ENCODE measurements at places on chromosomes 2 and 18.

GRCh38 chr2:177187631-177188312 lies 24.8 kb upstream of the HNRNPA3 start:
- DNase-seq, result no peak

- DNase-seq, result no peak
Measured at GRCh38 chr2:62110415-62111025, 85.4 kb upstream of the B3GNT2 start.

DNA sequence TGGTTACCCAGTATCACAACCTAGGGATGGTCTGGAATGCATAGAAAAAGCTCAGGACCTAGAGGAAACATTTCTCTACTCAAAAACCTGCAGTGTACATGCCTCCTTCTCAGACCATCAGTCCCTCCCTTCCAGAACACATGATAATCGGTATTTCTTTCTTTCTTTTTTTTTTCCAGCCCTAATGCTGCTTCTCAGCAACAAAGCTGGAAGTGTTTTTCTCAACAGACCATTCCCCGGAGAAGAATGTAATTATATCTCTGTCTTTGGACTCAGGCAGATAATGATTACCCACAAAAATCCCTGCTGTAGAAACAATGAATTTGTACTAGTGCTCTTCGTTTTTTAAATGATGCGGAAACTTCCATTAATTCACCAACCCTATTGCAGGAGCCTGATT lies 44.1 kb upstream of the NDUFV2 start:
- DNase-seq, result no peak

- no peak for DNase-seq
Measured at GRCh38 chr2:197137826-197138477, 172.6 kb downstream of the ANKRD44 start.

DNA sequence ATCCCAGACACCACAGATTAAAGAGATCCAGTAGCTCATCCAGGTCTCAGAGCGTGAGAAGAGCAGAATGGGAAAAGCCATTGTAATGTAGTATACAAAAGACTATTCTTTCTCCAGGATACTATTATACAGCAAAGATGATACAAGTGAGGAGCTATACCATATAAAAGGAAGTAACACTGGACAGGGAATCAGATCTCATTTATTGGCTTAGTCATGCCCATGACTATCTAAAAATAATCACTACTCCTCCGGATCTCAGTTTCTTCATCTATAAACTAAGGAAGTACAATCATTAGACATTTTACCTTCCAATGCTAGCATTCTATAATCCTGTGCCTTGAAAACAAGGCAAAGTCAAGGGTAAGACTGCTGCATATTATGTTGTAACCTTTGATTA lies 19.4 kb downstream of the KRCC1 start:
- DNase-seq, result no peak

DNA sequence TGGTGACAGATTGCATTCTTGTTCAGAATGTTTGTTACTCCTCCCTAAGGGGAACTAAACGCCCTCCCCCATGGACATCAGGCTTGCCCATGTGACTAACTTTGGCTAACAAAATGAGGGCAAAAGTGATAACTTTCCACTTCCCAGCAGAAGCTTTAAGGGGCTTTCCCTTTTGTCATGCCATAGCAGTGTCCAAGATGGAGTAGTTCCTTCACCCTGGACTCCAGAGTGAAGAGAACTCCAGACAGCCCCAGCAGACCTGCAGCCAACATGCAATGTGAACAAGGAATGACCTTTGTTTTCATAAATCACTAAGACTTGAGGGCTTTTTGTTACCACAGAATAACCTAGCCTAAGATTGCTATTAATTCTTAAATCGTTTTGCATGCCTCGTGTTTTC lies 163.5 kb downstream of the ZEB2 start:
- no peak for DNase-seq

DNA sequence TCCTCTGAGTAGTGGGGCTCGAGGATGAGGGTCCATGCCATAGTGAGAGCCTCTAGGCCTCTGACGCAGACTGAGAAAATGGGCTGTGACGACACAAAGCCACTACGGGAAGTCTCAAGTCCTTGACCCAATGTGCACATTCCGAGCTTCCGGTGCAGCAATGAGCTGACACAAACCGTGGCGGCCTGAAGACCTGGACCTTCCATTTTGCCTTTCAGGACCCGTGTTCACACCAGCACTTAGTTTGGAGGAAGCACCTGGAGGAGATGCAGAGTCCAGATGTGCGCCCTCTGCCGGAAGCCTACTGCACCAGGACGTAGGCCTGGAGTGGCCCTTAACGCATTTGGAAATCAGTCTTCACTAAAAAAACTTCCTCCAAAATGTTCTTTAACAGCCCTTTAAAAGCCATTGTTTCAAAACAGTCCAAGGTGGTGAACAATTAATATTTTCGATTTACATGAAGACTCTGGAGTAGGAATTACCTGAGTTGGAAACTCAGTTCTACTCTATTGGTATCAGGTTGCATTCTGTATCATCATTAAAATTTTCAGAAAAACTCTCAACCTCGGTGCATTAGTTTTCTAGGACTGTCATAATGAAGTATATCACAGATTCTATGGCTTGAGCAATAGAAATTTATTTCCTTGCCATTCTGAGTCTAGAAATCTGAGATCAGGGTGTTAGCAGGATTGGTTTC lies 33.9 kb downstream of the BMP10 start:
- DNase-seq, result no peak

- no peak for DNase-seq
Measured at GRCh38 chr2:12048550-12048949, 302.1 kb downstream of the LPIN1 start.

GRCh38 chr18:41845563-41845962 lies 109.5 kb upstream of the PIK3C3 start:
- DNase-seq, result no peak

- DNase-seq, result no peak
Measured at GRCh38 chr18:35497027-35497369, 762 bp downstream of the INO80C start.

- DNase-seq, result no peak
Measured at GRCh38 chr2:197876524-197876923, 72.1 kb downstream of the PLCL1 start.
